ENCODE measurements at places on chromosomes 4 and X. TPM values are rescaled to one million over a fixed set of nuclear protein-coding genes. Genes with fewer than 3 reads are reported as not detected.
A peak's percentile ranks its signal among the peaks of the same experiment; 100 is the strongest.

DNA sequence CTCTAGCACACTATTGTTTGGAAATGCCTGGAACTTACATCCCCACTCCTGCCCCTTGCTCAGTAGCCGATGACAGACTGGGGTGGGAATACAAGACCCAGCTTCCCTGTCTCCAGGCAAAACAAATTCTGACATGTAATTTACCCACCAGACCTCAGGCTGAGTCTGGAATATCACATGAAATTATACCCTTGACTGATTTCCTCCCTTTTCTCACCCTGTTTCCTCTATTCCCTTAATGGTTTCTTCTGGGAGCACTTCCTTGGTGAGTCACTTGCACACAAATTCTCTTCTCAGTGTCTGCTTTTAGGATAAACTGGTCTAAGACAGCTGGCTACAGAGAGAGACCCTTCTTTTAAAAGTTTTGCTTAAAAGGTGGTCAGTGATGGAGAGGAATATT, 65.8 kb upstream of the DIPK2B start:
- H3K27me3 ChIP-seq = no peaks in the 10 kb centered on the region
- H3K27ac ChIP-seq = no peak overlapping the region
- no peak for DNase-seq
- H3K4me3 ChIP-seq = no peak overlapping the region
- no peaks in the 10 kb centered on the region for H3K4me1 ChIP-seq
- no peaks in the 10 kb centered on the region for H3K36me3 ChIP-seq

DNA sequence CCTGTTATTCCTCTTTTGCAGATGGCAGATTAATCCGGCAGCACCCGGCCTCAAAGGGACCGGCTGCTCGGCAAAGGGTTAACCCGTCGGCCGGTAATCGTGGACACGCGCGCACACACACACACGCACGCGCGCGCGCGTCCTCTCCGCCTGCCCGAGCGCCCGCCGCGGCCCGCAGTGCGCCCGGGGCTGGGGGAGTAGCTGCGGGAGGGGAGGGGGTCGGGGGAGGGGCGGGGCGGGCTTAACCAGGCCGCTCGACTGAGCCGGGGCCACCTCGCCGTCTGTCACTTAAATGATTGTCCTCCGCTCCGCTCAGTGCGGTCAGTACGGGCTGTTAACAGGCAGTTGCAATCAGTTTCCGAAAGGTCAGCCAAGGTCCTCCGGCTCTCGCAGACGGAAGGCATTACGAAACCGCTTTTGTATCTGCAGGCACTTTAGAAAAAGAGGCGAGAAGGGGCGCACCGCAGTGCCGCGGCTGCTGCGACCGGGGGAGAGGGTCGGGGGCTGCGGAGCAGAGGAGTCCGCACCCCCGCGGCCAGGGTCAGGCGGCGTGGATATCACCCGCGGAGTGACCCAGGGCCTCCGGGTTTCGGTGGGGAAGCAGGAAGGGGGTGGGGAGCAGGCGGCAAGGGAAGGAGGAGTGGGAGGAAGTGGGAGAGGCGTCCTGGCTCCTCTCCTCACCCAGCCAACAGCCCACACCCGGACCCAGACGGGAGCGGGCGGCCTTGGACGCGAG, 57.3 kb upstream of the BCOR start:
- peak overlapping the region; percentile 93 for H3K27ac ChIP-seq
- DNase-seq = no peak
- H3K4me1 ChIP-seq = peaks cover 31% of the 10 kb centered on the region
- no peaks in the 10 kb centered on the region for H3K27me3 ChIP-seq
- H3K4me3 ChIP-seq = peak overlapping the region; percentile 46
- H3K36me3 ChIP-seq = no peaks in the 10 kb centered on the region

GRCh38 chr4:184437565-184438265, 36.6 kb downstream of the IRF2 start:
- no peaks in the 10 kb centered on the region for H3K4me1 ChIP-seq
- no peak overlapping the region for H3K27ac ChIP-seq
- no peak for DNase-seq
- H3K27me3 ChIP-seq = no peaks in the 10 kb centered on the region
- no peaks in the 10 kb centered on the region for H3K36me3 ChIP-seq
- H3K4me3 ChIP-seq = no peak overlapping the region

DNA sequence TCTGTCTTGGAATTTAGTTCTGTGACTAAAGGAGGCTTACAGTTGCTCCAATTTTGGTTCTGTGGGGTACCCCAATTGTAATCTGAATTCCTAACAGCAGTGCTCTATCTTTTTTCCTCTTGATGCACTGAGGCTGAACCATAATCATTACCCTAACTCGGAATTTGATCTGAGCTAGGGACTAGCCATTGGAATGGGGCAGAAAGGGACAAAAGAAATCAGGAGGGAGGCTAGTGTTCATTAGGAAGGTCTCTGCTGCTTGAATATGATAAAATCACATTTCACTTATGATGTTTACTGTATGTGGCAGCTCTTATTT, 2.7 kb downstream of the KLF3 start:
- no peak for DNase-seq
- peak overlapping the region; percentile 74 for H3K27ac ChIP-seq
- no peaks in the 10 kb centered on the region for H3K27me3 ChIP-seq
- H3K36me3 ChIP-seq = no peaks in the 10 kb centered on the region
- peak overlapping the region; percentile 46 for H3K4me3 ChIP-seq
- peaks cover 50% of the 10 kb centered on the region for H3K4me1 ChIP-seq

- no peaks in the 10 kb centered on the region for H3K36me3 ChIP-seq
- H3K4me3 ChIP-seq = no peak overlapping the region
- H3K4me1 ChIP-seq = no peaks in the 10 kb centered on the region
- H3K27ac ChIP-seq = no peak overlapping the region
- no peak for DNase-seq
These were observed 405.0 kb upstream of the MAGEB18 start for GRCh38 chrX:25733148-25733547.

DNA sequence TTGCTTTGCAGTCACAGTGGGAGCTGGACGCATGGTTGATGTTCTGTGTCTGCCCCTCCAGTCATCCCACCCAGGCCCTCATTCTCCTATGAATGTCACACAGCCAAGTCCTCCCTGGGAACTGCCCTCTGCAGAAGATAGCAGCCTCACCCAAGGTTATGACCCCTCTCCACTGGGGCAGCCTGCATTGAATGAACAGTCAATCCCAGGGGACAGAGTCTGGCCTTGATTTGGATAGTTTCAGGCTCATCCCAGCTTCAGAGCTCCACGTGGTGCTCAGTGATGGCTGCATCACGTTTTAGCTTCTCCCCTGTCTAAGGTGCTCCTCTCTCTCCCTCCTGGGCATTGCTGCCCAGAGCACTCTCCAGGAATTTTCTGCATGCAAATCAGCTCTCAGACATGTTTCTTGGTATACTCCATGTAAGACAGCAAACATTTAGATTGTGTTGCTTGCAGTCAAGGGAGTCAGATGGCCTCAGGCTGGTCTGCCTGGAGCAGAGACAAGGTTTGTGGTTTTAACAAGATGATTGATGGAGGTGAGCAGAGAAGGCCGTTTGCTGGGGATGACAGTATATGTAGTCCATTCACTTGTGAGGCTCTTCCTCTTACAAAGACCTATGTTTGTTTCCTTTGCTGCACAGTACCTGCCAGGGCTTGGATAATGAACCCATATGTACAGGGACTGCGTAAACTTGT, 56.1 kb upstream of the MSX1 start:
- H3K4me1 ChIP-seq = peaks cover 12% of the 10 kb centered on the region
- no peaks in the 10 kb centered on the region for H3K36me3 ChIP-seq
- no peaks in the 10 kb centered on the region for H3K27me3 ChIP-seq
- no peak overlapping the region for H3K4me3 ChIP-seq
- no peak for DNase-seq
- H3K27ac ChIP-seq = no peak overlapping the region

GRCh38 chrX:107154787-107155620, 36.4 kb upstream of the RBM41 start:
- no peaks in the 10 kb centered on the region for H3K36me3 ChIP-seq
- H3K27ac ChIP-seq = peak overlapping the region; percentile 45
- peak overlapping the region; percentile 46 for H3K4me3 ChIP-seq
- H3K4me1 ChIP-seq = peaks cover 12% of the 10 kb centered on the region
- no peak for DNase-seq

DNA sequence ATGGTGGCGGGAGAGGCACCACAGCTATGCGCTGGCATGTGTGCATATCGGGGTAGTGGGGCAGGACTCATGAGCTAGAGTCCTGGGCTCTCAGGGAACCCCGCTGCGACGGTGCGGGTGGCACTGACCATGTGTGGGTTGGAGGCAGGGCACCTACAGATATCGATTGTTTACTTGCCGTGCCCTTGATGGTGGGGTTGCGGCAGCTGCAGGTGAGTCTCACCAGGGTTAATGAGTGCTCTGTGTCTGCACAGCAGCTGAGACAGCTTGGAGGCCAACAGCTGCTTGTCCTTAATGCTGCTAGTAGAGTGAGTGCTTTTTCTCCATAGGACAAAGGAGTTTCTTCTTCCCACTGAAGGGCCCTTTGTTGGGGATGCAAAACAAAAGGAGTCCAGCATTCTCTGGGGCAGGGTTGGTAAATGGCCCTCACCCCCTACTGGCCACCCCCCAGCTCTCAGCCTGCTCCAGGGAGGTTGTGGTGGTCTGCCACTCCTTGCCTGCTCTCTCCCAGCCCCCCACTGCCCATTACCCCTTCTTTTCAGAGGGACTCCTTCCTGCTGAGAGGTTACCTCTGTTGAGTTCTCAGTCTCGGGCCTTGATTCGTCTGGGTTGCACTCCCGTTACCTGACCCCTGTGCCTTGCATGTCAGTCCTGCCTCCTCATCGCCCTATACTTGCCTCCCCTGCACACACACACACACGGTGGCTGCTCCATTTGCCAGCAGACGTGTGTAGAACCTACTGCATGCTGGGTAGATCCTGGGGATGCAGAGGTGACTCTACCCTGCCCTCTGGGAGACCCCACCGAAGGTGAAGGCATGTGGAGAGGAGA, 52.8 kb downstream of the TBC1D14 start:
- H3K4me1 ChIP-seq = no peaks in the 10 kb centered on the region
- H3K27me3 ChIP-seq = no peaks in the 10 kb centered on the region
- no peak for DNase-seq
- no peak overlapping the region for H3K4me3 ChIP-seq
- H3K36me3 ChIP-seq = no peaks in the 10 kb centered on the region

ANK2 gene
- 5.6 TPM for total RNA-seq

CD40LG gene
- total RNA-seq = not detected

GPR119 gene
- not detected for total RNA-seq

RRAGB gene
- 9.2 TPM for total RNA-seq

ADH1A gene
- total RNA-seq = not detected

PCDH10 gene
- not detected for total RNA-seq

Measured in HCT116 (cell line).